Frontal cortex (tissue), 4 donors: ENCODE measurements at places on chromosomes 3 and 15.

- DNase-seq, result no peak
These were observed 33.3 kb upstream of the MEIS2 start for GRCh38 chr15:37133602-37134001.

GRCh38 chr3:32492684-32493436 lies 9.8 kb downstream of the CMTM6 start:
- DNase-seq, result no peak

DNA sequence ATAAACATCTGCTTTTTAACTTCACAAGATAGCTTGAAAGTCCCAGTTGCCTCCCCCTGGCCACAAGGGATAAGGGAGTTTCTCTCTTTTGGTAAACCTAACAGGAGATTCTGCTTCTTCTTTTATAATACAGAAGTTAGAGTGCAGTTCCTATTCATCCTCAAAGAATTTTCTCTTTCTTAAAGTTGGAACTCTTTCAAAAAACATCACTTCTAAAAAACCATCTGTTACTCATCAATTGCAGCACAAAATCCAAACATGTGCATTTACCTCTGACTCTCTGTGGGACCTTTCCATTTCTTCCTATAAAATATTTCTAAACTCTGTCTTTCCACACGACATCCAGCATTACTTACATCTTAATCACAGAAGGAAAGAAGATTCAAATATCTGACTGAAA lies 5.1 kb downstream of the DPH6 start:
- no peak for DNase-seq

GRCh38 chr15:76303909-76304308 lies 7.4 kb downstream of the ETFA start:
- DNase-seq, result no peak

GRCh38 chr15:76199106-76200082 lies 111.9 kb downstream of the ETFA start:
- DNase-seq, result no peak

GRCh38 chr3:76582632-76583378 lies 457.1 kb upstream of the ROBO2 start:
- DNase-seq, result no peak

DNA sequence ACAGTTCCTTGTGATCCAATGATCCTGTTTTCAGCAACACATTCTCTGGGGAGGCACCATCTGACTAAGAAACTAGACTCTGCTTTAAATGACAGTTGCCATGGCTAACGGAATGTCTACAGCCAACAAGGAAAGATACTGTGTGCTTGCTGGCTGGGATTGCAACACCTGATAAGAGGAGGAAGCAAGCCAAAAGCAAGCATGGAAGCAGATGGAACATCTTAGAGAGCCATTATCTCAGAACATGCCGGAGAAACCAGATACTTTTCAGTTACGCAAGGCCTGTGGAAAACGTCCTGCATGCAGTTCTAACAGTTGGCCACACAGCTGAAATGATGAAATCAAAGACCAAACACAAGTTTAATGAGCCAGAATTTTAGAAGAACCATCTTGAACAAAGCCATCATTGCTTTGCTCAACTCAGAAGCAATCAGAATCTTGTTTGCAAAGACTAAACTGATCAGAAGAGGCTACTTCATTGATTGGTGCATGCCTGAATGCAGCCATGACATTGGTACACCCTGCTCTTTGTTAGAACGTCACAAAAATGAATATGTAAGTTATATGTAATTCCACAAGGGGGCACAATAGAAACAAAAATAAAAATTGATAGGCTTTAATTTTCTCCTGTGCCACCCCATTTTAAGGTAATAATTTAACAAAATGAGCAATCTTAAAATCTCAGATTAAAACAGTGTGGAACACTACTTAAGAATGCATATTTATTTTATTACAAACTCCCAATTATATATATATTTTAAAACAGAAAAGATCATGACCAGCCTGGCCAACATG lies 50.8 kb downstream of the GXYLT2 start:
- peak; percentile 35 for DNase-seq

DNA sequence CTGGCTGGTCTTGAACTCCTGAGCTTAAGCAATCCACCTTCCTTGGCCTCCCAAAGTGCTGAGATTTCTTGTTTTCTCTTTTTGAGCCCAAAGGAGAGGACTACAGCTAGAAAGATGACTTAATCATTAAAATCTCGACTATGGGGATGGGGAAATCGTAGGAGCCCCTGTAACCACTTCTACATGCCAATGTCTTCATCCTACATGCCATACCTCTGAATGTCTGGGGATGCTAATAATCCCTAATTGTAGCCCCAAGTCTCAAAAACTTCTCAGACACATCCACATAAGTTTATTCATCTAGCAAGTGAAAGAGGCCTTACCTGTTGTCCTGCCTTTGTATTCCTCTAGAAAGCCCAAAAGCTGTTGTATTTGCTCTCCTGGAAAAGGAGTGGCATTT lies 3.7 kb upstream of the RHOV start:
- DNase-seq, result no peak

DNA sequence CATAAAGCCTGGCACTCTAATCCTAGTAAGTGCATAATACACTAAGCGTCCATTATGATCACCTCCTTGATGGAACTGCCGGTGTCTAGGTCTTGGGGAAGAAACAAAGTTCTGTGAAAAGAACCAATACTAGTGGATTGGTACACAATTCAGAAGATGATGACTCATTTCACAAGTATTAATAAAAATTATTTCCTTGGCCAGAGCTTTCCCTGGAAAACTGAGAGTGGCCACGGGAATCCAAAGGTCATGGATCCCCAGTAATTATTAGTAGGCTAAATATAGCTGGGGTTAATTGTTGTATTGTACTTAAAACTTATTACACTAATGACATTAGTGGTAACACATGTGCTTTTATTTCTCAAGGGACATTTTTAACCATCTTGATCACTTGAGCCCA lies 808.0 kb upstream of the NR2F2 start:
- DNase-seq, result no peak

- no peak for DNase-seq
These were observed 220.0 kb downstream of the MEIS2 start for GRCh38 chr15:36880224-36880912.

DNA sequence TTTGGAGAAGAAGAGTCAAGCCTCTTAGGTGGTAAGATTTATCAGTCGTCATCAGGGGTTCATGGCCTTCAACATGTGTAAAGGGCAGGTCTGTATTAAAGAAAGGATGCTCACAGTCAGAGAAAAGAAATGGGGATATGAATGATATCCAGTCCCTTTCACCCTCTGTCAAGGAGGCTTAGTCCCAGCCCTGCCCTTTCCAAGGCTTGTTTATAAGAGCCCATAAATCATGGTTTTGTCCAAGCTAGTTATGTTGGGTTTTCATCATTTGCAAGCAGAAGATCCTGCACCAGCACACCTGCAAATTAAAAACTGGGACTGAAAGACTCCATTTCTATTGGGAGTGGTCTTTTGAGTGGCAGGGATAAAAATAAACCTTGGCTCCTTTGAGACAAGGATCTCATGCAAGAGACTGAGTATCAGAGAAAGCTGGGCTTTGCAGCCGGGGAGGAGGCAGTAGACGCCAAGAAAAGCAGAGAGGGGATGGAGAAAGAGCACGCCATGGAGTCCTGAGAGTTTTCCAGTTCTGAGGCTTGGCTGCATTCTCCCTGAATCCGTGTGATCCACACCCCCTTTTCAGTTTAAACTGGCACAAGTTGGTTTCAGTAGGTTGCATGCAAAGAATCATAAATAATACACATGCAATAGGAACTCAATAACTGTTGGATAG lies 12.6 kb upstream of the PDIA5 start:
- DNase-seq, result no peak

DNA sequence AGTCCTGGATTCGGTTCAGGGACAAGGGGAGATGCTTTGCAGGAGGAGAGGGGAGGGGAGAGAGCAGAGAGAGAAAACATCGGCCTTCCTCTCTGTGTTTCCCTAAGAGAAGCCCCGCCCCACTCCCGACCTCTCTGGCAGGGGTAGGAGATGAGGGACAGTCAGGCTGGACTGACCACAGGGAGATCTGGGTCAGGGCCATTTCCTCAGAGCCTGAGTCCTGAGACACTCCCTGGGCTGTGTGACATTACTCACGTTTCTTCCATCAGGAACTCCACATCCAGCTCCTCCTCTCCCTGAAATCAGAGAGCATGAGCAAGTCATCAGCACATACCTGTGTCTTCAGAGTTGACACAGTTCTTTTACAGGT lies 9.1 kb downstream of the PLA2G4D start:
- DNase-seq, result no peak

GRCh38 chr15:39582977-39583595 lies 2.2 kb downstream of the THBS1 start:
- DNase-seq, result no peak

DNA sequence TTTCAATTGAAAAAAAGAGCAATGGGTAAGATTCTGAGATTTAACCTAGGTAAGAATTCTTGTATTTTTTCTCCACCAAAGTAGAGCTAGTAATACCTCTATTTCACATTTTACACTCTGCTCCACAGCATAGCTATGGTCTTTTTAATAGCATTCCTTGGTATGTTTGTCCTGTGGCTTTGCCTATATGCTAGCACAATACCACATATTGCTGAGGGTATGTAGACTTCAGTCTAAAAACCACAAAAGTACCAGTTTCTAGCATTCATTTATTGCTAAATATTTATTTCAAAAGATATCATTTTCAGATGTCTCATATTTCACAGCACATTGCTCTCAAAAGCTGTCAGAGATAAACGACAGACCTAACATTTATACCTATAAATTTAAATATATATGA lies 18.2 kb upstream of the EOGT start:
- no peak for DNase-seq

- DNase-seq, result no peak
These were observed 49.6 kb downstream of the CEMIP start for GRCh38 chr15:80828796-80829195.

DNA sequence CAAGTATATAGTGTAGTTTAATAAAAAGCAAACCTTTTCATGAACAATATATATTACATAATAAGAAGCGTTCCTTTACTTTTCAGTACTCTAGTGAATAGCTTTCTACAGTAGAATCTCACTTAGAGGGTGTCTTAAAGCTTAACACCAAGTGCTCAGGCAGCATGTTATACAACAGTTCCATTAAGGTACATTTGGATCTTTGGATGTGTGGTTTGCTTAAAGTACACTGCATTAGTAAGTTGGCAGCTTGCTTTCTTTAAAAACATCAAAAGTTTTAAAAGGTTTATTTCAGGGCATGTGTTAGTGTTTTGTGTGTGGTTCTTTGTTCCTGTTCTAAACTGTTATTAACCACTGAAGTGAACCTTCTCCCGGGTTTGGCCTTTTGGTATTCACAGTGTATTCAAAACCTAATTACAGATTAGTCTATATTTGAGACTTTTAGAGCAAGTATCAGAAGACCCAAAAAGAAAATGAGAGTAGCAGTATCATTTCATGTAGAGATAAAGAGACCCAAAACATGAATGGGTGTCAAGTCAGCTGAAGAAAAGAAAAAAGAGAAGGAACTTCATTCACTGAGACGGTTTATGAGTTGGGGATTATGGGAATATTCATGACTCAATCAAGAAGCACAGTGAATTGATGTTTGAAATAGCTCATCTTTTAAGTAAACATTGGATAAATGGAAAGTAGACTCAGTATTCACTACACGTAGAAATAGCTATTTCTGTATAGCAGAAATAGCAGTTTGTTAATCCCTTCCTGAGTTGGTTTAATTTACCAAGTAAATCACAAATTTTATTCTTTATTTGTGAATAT lies 93.9 kb downstream of the OPA1 start:
- DNase-seq, result no peak

DNA sequence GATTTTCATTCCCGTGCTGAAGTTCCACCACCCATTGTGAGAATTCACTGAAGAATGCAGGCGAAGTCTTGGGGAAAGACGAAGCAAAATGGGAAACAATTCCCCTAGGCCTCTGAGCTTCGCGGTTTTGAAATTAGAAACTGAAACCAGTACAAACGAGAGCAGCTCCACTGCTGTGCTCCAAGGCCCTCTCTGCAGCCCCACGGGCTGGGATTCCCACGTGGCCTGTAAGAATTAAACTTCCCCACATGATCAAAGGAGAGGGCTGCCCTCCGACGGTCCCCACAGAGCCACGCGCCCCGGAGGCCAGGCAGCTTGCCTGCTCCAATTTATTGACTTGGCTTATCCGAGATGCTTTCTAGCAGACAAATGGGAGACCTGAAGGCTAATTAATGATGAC lies 144.0 kb downstream of the GREM1 start:
- DNase-seq, result peak; percentile 6

DNA sequence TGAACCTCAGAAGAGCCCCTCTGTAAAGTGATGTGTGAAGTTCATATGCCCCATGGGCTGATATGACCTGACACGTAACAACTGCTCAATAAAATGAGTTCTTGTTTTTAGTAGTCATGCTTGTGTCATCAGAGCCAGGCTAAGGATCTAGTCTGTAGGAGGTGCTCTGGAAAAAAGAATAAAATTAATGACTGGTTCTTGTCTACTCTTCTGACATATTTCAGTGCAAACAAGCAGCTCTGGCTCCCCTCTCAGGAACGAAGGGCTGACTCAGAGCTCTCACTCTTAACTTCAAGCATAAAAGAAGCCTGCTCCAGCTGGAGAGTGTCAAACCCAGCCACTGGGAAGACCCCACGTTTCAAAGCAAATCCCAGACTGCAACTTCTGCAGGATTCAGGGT lies 77.0 kb downstream of the LRIG1 start:
- DNase-seq, result no peak

DNA sequence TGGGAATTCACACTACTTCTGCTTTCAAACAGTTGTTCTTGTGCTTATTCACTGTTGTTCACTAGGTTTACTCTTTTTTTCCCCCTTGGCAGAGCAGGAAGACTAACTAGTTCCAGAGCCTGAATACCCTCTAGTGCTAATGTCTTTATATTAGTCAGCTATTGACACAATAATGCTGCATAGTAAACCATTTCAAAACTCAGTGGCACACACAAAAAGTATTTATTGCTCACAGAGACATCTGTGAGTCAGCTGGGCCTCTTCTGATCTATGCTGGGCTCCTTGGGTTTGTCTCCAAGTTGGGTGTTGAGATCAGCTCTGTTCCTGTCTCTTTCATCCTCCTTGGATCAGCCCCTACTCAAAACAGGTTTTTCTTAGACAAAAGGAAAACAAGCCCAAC lies 51.1 kb downstream of the RSRC1 start:
- DNase-seq, result no peak

- DNase-seq, result peak; percentile 44
These were observed 200.3 kb downstream of the ADAMTS17 start for GRCh38 chr15:100141311-100142001.

- no peak for DNase-seq
These were observed 1076.3 kb upstream of the EPHA6 start for GRCh38 chr3:95738045-95738444.

- DNase-seq, result no peak
These were observed 233.6 kb upstream of the CTDSPL start for GRCh38 chr3:37627951-37628620.

DNA sequence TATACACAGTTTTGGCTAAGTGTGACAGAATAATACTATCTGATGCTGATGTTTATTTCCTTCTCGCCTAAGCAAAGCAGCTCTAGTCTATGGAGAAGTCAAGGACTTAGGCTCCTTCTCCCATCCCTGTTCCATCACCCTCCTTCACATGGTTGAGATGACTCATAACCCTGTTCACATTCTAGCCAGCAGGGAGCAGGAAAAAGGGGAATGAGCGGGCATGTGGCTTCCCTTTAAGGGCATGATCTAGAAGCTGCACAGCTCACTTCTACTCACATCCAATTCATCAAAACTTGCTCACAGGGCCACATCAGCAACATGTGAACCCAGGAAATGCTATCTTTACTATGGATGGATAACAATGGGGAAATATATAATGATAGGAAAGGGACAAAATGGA lies 40.9 kb downstream of the CBLB start:
- no peak for DNase-seq

GRCh38 chr15:71386448-71387236 lies 271.4 kb downstream of the THSD4 start:
- no peak for DNase-seq
